ENCODE measurements at places on chromosomes 7 and 10.

DNA sequence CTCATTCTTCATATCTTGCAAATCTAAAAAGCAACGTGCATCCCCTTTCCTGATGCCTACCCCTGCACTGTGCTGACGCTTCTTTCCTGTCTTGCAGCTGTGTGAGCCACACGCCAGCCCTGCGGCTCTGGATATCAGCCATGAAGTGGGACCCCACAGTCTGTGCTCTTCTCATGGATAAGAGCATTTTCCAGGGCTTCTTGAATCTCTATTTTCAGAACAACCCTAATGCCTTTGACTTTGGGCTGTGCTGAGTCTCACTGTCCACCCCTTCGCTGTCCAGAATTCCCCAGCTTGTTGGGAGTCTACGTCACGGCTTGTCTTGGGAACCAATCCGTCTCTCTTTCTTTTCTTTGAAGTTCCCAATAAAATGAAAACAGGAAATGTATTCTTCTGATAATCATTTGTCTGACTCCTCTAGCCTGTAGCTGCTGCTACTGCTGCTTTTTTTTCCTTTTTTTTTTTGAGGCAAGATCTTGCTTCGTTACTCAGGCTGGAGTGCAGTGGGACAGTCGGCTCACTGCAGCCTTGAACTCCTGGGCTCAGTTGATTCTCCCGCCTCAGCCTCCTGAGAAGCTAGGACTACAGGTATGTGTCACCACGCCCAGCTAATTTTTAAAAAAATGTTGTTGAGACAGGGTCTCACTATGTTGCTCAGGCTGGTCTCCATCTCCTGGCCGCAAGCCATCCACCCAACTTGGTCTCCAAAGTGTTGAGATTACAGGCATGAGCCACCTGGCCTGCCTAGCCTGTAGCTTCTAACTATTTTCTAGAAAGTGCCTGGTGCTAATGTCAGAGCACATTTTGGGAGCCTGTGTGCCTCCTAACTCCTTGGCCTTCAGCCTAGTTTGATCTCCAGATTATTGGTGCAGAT lies 30.3 kb downstream of the GSTO2 start:
- no peak for DNase-seq

GRCh38 chr10:70885931-70886903 lies 2.1 kb downstream of the PCBD1 start:
- no peak for DNase-seq

DNA sequence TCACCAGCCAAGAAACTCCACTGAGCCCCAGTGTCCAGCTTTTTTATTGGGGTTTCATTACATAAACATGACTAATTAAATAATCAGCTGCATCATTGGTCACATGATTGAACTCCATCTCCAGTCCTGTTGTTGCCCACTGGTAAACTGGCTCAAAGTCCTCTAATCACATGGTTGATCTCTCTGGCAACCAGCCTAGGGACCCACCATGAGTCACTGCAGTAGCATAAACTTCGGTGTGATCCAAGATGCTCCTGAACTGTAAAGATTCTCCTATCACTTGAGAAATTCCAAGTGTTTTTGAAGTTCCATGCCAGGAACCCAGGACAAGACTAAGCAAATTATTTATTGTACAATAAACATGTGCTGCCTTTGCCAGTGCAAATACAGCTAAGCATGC lies 130.4 kb upstream of the AUTS2 start:
- no peak for DNase-seq

- no peak for DNase-seq
Observed at GRCh38 chr10:17239345-17240085, 11.5 kb downstream of the VIM start.

GRCh38 chr7:26633557-26633956 lies 230.8 kb downstream of the SKAP2 start:
- no peak for DNase-seq

DNA sequence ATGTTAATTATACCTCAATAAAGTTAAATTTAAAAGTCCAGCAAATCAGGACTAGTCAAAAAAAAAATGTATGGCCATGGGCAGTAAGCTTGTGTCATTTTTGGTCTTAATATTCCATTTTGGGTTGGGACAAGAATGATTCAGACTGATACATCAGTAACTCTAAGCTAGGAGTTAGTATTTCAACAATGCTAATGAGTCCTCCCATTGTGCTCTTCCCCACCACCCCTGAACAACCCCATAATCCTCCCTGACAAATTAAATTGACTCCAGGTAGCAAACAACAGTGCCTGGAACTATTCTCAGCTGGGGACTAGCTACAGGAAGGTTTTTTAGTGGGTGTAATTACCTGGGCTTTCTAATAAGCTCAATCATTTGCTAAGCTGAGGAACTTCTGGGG lies 30.7 kb upstream of the KCNIP2 start:
- no peak for DNase-seq

- no peak for DNase-seq
Observed at GRCh38 chr7:158284617-158285382, 302.8 kb downstream of the PTPRN2 start.

DNA sequence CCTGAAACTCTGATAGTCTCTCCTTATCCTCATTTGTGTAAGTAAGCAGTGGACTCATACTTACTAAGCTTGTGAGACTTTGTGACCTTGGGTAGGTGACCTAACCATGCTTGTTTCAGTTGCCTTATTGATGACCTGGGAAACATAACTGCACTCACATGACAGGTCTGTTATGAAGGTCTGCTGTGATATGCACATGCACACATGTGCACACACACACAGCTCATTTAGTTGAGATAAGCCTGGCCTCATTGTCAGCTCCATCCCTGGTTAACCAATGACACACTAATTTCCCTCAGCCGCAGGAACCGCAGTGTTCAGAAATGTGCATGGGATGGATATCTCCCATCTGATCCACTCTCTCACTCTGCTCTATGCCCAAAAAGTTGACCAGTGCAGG lies 177.2 kb downstream of the GPAM start:
- no peak for DNase-seq
